Stimulated activated naive CD4-positive, alpha-beta T cell (primary cell): ENCODE measurements at places on chromosomes 2 and 18.

- DNase-seq: no peak
These were observed 41.3 kb downstream of the LHCGR start for GRCh38 chr2:48714245-48714644.

DNA sequence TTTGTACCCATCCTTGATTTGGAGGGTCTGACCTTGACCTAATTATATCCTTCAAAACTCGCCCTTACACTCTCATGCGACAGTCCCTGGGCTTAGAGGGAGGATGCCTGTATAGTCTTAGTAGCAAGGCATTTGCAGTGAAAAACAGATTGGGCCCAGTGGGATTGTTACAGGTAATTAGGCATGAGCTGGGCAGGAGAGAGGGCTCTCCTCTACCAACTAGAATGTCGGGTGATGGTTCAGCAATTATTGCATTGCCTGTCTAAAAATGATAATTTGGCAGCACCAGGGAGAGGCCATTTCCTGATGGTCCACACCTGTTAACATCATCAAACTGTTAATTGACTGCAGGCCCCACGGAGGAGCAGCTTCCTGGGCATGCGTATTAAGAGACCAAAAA, 32.4 kb downstream of the COMMD1 start:
- DNase-seq: no peak

DNA sequence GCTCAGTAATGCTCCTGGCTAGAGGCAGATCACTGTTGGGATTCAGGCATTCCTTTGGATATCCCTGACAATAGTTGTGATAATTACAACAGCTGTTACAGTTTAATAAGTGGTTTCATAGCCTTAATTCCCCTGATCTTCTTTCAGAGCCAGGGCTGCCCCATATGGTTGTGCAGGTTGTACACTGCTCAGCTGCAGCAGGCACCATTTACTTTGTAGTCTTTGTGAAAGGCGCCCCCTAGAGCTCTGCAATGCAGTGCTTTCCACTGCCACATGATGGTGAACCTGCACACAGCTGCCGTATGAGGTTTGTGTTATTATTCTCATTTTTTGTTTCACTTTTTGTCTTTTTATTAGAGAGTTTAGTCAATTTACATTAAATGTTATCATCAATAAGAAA, 239.1 kb downstream of the KCNS3 start:
- DNase-seq: no peak

- DNase-seq: no peak
These were observed 83.6 kb downstream of the CELF4 start for GRCh38 chr18:37482002-37482401.

- no peak for DNase-seq
These were observed 14.9 kb upstream of the ACKR3 start for GRCh38 chr2:236554629-236555282.

GRCh38 chr2:42408009-42408408, 47.0 kb upstream of the COX7A2L start:
- no peak for DNase-seq

- DNase-seq: no peak
These were observed 11.3 kb upstream of the TMEM214 start for GRCh38 chr2:27021253-27022049.

- no peak for DNase-seq
These were observed 6.1 kb downstream of the ARHGEF4 start for GRCh38 chr2:130842770-130843169.

DNA sequence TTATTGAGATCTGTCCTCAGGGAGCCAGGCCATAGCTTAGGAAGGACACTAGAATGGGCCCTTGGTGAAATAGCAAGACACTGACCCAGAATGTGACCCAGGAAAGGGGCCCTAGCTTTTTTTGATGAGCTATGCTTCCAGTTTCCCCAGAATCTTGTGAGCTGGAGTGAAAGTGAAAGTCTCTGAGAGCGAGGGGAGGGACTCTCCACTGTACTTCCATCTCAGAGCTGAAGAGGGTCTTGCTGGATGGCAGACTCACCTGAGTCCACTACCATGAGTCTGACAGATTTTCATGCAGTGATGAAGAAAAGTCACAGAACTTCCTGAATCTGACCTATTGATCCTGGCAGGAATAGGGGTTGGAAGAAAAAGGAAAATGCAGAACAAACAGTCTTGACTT, 3.1 kb downstream of the ARHGAP25 start:
- DNase-seq: peak; percentile 45

GRCh38 chr18:69854455-69854854, 93.2 kb downstream of the CD226 start:
- DNase-seq: no peak

DNA sequence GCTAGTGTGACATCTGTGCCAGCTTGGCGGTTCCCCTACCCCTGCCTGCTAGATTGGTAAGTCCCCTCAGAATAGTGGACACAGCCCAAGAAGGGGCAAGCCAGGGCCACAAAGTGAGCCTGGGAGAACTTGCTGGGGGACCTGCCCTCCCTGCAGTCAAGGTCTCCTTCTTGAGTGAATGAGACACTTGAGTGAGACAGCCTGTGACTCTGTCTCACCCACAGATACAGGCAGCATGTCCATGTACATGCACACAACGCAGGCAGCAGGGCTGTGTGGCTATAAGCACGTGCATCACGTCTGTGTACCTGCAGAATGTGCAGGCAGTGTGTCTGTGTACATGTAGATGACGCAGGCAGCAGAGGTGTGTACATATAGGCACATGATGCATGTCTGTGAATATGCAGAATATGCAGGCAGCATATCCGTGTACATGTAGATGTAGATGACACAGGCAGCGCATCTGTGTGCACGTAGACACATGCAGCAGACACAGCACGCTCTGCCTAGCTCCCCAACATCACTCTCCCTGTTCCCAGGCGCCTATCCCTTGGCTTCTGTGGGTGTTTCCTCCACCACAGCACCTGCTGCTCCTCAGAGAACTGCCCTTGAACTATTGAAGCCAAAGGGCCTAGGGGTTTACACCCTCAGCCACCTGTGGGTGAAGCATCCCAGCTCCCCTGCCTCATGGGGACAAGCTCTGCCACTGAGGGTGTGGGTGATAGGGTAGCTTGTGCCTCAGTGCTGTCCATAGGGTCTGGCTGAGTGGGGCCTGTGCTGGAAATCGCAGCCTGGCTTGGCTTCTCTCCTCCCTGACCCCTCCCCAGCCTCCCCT, 147.2 kb upstream of the TWIST2 start:
- no peak for DNase-seq

GRCh38 chr2:237315170-237315828, 98.7 kb downstream of the COL6A3 start:
- no peak for DNase-seq

DNA sequence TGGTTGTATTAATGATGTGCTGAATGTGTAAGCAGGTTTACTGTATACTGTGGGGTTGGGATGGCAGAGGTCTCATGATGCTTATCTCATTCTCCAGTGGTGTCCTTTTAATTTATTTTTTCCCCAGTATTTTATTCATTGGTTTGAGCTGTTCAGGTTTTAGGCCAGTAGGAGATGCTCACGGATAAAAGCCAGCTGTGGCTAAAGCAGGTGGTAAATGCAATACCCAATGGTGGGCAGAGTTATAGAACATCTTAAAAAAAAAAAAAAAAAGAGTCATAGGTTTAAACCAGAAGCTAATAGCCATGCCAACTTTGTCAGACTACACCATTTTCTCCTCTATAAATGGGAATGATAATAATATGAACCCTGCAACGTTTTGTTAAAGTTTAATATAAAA, 57.8 kb upstream of the NEUROD1 start:
- no peak for DNase-seq

GRCh38 chr2:175430236-175430635, 248.7 kb upstream of the ATP5MC3 start:
- no peak for DNase-seq

GRCh38 chr2:20509301-20509769, 62.5 kb downstream of the RHOB start:
- DNase-seq: no peak

GRCh38 chr2:237480988-237481525, 6.0 kb upstream of the MLPH start:
- no peak for DNase-seq

DNA sequence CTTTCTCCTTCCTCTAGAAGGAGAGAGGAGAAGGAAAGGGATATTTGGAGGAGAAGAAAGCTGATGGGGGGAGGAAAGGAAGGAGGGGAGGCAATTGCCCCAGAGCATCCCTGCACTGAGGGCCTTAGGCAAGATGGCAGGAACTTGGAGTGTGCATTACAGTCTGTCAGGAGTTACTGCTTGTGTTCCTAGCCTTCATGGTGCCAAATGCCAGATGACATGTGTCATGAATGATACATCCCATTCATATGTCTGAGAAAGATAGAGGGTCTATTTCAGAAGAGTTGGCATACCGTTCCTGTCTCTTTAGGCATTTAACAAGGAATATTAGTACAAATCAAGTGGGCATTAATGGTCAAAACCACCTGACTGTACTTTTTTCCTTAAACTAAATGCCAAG, 232.1 kb upstream of the NT5C1B start:
- no peak for DNase-seq

DNA sequence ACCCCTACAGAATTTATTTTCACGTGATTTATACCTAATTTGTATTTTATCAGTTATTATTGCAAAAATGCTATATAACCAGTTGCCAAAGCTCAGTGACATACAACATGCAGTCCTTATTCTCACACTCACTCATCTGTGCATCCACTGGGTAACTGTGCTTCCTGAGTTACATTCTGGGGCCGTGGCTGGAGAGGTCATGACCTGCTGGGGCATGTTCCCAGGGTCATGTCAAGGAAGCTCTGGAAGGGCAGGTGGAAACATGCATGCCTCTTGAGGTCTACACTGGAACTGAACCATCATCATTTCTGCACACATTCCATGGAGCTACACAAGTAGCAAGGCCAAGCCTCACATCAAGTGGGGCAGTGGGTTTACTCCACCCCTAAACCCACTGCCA, 715.5 kb downstream of the CNTNAP5 start:
- DNase-seq: no peak

DNA sequence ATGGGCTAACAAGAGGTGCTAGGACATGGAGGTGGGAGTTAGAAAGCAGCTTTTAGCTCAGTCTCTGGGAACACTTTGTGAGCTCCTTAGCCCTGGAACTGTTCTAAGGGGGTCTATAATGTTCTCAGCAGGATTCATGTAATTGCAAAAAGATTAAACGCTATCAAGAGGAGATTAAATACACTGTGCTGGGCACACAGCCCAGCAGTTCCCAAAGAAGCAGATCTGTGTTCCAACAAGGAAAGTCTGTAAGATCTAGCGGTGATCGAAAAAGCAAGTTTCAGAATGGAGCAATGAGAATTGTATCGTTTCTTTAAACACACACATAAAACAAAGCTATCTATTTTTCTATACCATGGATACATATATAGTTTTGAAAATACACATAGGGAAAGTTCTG, 2.4 kb upstream of the ARID5A start:
- DNase-seq: no peak

DNA sequence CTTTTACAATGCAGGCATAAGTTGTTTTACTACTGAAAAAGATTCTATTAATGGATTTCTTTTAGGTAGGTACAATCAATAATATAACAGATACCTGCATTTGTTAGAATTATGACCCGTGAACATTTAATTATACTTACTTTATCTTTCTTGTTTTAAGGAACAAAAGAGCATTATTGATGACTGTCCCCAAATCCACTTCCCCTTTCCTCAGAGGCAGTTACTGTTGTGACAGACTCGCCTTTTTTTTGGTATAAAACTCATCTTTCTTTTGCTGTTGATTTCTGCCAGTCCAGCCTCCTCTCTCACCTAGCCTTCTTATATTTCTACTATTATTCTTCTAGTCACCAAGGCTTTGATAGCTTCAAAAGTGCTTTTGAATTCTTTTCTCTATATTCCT, 12.1 kb downstream of the ACTR3 start:
- no peak for DNase-seq

GRCh38 chr2:72291059-72291458, 143.4 kb upstream of the CYP26B1 start:
- no peak for DNase-seq
